Erythroblast (primary cell): ENCODE measurements at places on chromosomes 7 and 10.

DNA sequence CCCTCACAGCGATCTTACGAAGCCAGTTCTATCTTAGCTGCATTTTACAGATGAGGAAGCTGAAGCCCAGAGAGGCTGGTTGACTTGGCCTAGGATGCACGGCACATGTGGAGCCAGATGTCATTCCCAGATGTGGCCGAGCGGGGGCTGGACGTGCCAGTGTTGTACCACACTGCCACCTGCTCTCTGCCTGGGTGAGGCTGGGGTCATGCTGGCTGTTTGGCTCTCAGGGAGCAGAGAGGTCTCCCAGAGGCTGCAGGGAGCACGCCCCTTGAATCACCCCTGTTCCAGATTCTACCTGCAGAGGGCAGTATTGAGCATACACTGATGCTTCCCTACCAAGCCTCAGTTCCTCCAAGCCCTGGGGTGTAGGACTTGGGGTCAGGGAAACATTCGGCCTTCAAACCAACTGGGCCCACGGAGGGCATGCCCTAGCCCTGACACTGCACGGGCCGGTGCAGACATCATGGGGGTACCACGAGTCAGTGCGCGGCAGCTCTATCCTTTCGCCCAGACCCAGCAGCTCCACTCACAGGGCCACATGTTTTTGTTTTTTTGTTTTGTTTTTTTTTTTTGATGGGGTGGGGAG, 3.8 kb upstream of the GTF2IRD1 start:
- peak; percentile 78 for DNase-seq

- no peak for DNase-seq
Observed at GRCh38 chr7:30162622-30163124, 27.9 kb downstream of the MTURN start.

- no peak for DNase-seq
Observed at GRCh38 chr10:51257511-51258248, 183.4 kb downstream of the PRKG1 start.

GRCh38 chr7:148687555-148687954, 11.1 kb upstream of the CUL1 start:
- DNase-seq: no peak

DNA sequence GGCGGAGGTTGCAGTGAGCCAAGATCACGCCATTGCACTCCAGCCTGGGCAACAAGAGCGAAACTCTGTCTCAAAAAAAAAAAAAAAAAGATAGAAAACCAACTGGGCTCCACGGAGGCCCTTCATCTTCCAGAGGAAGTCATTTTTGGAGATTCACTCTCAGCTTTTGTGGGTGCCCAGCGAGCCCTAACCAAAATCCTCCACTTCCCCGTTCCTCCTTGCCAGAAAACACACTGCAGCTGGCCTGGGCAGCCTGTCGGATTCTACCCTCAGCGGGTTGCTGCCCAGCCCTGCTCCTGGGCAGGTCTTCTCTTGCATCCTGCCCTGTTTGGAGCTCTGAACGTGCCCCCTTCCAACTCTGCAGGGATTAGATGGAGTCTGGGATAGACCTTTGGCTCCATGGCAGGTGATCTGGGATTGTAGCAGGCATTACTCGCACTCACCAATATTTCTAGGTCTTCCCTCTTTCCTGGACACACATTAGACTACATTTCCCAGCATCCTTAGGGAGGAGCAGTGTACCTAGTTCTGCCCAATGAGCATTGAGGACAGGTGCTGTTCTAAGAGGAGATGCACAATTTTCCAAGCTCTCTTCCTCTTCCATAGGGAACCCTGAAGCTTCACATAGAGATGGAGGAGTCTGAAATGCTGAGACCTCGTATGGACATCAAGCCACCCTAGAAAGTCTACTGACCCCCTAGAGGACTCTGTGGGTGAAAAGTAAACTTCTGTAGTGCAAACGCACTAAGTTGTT, 4.6 kb downstream of the GRID2IP start:
- DNase-seq: no peak

- DNase-seq: no peak
Observed at GRCh38 chr7:149713061-149713730, 60.2 kb downstream of the ZNF467 start.

DNA sequence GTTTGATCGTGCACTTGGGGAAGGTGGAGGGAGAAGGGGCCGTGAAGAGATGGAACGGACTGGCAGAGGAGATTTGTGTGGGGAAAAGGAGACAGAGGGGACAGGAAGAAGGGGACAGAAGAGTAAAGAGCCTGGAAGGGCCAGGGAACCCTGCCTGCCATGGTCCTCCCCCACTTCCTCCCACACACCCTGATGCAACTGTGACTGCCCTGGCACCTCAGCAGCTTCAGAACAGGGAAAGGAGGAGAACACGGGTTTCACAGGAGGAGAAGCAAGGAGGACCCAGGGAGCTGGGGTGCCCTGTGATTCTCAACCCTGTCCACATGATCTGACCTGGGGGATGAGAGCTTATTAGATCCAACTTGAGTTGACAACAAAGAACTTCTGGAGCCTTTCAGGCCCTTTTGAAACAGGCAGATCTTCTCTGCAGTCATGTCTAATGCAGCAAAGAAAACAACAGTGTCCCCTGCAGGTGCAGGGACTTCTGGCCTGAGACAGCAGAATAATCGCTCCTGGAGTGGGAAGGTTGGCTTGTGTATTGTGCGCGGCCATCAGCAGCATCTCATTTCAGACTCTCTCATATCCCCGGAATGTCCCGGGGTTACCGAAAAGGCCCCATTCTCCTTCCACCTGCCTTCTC, 421.6 kb downstream of the PAXIP1 start:
- no peak for DNase-seq

- DNase-seq: no peak
Observed at GRCh38 chr10:86708068-86708782, 39.9 kb downstream of the LDB3 start.

- DNase-seq: no peak
Observed at GRCh38 chr10:51905032-51905431, 205.6 kb upstream of the CSTF2T start.

GRCh38 chr10:60334991-60335390, 54.7 kb downstream of the ANK3 start:
- DNase-seq: no peak

GRCh38 chr7:50207251-50207564, 97.3 kb upstream of the IKZF1 start:
- no peak for DNase-seq

DNA sequence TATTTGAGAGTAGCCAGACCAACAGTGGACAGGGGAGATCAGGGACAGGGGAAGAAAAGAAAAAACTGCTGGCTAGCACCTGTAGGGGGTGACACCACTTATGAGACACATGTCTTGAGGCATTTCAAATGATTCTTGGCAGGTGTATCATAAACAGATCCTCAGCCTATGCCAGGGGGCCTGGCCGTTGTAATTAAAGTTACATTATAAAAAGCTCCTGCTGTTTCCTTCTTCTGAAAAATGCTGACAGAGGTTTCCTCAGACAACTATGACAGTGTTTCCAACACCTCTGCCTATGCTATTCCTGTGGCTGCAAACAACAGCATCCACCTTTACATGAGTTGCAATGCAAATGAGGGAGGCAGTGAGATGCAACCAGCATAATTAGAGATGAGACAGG, 281.0 kb upstream of the PTER start:
- DNase-seq: no peak

DNA sequence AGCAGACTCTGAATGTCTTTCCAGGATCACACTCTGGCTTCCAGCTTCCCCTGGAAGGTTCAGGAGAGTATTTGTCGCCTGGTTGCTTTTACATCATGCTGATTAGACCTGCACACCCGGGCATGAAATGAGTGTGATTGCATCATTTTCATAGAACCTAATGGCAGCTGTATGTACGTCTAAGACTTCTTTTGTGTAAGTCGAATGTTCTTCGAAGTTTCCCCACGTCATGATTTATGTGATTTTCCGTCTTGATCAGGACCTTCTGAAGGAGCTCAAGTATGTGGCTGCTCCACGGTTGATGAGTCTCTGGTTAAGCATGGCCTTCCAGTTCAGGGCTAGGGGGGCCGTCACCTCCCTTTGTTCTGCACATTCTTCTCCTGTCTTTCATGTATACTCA, 4.5 kb downstream of the EIF4H start:
- DNase-seq: peak; percentile 25

- no peak for DNase-seq
Observed at GRCh38 chr7:153331427-153331826, 571.9 kb downstream of the ACTR3B start.

GRCh38 chr10:22252801-22253579, 35.2 kb upstream of the EBLN1 start:
- DNase-seq: peak; percentile 87

- no peak for DNase-seq
Observed at GRCh38 chr7:155338632-155339320, 41.1 kb downstream of the INSIG1 start.

DNA sequence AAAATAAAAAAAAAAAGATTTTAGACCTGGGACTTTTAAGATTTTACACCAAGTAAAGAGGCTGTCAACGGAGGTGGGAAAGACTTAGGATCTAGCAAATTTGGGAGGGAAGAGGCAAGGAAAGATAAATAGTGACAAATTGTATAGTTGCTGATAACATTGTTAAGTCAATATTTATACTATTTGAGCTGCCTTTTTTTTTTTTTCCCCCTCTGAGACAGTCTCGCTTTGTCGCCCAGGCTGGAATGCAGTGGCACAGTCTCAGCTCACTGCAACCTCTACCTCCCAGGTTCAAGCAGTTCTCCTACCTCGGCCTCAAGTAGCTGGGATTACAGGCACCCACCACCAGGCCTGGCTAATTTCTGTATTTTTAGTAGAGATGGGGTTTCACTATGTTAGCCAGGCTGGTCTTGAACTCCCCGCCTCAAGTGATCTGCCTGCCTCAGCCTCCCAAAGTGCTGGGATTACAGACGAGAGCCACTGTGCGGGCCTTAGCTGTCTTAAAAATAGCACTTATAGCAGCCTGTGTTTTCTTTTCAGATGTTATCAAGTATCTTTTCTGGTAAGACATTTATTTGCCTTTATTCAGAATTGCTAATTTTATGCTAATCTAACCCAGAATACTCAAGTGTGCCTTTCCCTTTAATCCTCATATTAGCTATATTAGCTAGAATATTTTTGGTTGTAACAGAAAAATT, 94.5 kb downstream of the MMRN2 start:
- DNase-seq: no peak

GRCh38 chr10:16792675-16793074, 24.5 kb downstream of the RSU1 start:
- no peak for DNase-seq

GRCh38 chr10:74189999-74190421, 39.0 kb downstream of the ADK start:
- peak; percentile 26 for DNase-seq

DNA sequence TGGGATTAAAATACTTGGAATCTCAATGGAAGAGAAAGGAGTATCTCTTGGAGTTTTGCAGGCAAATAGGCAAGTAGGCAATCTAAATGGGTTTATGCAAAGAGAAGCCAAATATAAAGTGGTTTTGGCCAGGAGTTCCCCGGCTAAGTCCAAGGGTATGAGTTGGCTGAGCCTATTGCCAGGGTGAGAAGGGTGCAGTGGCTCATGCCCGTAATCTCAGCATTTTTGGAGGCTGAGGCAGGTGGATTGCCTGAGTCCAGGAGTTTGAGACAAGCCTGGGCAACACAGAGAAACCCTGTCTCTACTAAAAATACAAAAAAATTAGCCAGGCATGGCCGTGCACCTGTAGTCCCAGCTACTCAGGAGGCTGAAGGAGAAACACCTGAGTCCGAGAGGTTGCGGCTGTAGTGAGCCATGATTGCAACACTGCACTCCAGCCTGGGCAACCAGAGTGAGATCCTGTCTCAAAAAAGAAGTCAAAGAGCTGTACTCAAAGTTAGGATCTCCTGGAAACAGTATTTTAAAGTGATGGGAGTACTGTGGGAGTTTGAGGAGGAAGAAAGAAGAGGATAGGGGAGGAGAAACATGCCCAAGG, 130.4 kb upstream of the RAB18 start:
- DNase-seq: no peak

DNA sequence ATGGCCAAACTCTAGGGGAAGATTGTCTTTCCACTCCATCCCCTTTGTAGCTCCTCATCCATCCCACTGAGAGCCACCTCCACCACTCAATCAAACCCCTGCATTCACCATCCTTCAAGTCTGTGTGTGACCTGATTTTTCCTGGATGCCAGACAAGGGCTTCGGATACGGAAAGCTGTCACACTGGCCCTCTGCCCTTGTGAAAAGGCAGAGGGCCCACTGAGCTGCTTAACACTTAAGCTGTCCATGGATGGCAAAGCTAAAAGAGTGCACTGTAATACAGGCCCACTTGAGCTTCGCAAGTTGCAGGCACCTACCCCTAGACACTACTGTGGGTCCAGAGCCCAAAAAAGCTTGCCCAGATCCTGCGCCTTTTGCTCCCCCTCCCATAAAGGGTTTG, 237.2 kb downstream of the MAGI2 start:
- DNase-seq: no peak

- no peak for DNase-seq
Observed at GRCh38 chr7:80127412-80128160, 7.0 kb upstream of the GNAI1 start.

DNA sequence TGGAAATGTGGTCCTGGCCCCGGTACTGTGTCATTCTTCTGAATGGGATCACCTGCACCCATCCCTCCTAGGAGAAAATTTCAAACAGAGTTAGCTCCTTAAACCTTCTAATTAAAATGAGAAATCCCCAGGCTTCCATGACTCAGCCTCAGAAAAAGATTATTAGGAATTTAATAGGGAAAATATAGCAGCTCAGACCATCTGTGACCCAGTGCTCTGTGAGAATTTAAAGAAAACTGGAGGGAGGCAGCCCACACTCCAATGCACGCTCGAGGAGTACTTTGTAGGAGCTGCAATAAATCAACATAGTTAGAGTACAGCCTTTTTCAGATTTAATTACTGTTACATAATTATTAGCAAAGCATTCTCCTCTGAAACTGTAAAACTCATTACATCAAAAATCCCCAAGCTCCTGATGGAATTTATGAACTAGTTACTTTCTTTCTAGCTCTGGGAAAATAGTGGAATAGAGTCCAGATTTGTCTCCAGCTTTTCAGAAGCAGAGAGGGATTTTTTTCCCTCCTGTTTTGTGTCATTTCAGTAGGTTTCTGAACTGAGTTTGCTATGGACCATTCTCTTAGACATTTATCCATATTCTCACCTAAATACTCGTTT, 30.1 kb downstream of the NEUROD6 start:
- no peak for DNase-seq

DNA sequence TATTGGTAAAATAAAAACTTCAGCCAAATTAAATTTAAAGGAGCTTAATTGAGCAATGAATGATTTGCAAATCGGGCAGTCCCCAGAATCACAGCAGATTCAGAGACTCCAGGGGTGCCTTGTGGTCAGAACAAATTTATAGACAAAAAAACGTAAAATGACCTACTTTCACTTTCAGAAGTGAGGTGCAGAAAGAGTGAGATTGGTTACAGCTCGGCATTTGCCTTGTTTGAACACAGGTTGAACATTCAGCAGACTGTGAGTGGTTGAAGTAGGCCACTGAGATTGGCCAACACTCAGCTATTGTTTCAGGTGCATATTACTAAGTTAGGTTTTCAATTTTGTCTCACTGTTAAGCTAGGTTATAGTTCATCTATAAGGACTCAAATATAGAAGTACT, 153.4 kb downstream of the BICC1 start:
- DNase-seq: no peak

GRCh38 chr7:114548081-114548980, 133.7 kb downstream of the FOXP2 start:
- DNase-seq: no peak

GRCh38 chr10:17430647-17431355, 23.6 kb downstream of the ST8SIA6 start:
- DNase-seq: peak; percentile 86

GRCh38 chr7:151378496-151379192, 31.2 kb downstream of the WDR86 start:
- no peak for DNase-seq

GRCh38 chr10:15783941-15784636, 64.4 kb upstream of the ITGA8 start:
- DNase-seq: no peak

GRCh38 chr10:687583-688311, 1.7 kb downstream of the DIP2C start:
- no peak for DNase-seq
